Mesothelial cell of epicardium (in vitro differentiated cells): ENCODE measurements at places on chromosomes 1 and 21.

DNA sequence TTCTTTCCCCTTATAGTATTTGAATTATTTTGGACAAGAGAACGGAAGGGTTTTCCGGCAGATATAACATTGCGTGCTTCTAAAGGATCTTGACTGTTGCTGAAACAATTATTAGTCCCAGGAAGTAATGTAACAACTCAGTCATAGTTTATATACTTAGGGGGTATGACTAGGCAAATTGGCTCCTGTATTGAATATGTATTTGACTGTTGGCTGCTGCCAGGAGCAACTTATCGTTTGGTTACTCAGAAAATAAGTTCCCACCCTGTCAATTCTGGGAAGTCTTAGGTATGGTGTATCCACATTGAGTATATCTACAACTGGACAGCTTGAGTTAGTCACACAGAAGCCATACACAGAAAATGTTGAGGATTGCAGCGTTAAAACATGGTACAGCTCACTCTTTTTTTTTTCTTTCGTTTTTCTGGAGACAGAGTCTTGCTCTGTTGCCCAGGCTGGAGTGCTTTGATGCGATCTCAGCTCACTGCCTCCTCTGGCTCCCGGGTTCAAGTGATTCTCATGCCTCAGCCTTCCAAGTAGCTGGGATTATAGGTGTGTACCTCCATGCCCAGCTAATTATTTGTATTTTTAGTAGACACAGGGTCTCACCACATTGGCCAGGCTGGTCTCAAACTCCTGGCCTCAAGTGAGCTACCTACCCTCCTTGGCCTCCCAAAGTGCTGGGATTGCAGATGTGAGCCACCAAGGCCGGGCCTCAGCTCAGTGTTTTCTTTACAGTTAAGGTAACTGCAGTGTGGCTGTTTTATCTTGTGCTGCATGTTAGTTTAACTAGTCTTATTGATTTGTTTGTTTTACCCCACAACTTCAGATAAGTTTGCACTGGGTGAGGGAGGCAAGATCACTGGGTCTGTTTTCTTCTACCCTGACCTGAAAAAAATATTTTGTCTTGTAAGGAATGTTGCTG, 10.2 kb downstream of the SMAP2 start:
- no peak for DNase-seq

GRCh38 chr1:155529109-155529508, 33.5 kb downstream of the ASH1L start:
- DNase-seq = no peak

DNA sequence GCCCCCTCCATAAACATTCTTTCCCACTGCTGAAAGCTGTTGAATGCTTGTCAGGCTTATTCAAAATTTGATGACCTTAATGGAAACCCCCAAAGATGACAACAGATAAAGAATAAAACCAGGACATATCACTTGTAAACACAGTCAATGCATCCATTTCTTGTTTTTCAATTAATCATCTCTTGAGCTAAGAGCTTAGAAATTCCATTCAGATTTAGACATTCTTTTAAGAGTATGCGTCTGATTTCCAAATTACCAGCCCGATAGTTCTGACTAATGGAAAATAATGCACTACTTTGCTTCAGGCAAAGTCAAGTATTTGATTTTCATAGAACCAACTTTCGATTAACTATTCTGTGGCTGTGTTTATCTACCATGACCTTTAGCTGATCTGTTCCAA, 100.6 kb upstream of the RUNX1 start:
- no peak for DNase-seq

- no peak for DNase-seq
Measured at GRCh38 chr1:10639775-10640578, 156.5 kb downstream of the CASZ1 start.

DNA sequence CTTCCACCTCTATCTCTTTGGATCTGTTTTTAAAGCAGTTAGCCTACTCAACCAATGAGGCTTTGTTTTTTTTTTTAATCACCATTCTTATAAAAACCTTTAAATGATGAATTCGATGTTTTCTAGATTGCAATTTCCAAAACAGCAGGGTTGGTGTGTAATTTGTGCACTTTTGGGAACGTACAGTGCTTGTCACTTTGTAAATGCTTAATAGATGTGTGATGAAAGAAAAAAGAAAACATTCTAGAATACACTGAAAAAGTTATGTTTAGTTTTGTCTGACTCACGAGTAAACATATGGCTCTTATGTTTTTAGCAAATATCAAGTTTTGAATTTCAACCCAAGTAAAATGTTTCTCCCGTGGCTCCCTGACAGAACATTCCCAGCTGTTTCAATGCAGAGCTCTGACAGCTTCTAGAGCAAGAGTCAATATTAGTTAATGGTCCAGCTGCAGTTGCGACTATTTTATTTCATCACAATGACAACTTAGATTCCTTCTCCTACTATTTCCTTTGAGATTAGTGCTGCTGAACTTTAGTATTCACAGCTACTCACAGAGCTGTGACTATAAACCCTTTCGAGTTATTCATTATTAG, 362.5 kb upstream of the ADAMTS5 start:
- DNase-seq = no peak

DNA sequence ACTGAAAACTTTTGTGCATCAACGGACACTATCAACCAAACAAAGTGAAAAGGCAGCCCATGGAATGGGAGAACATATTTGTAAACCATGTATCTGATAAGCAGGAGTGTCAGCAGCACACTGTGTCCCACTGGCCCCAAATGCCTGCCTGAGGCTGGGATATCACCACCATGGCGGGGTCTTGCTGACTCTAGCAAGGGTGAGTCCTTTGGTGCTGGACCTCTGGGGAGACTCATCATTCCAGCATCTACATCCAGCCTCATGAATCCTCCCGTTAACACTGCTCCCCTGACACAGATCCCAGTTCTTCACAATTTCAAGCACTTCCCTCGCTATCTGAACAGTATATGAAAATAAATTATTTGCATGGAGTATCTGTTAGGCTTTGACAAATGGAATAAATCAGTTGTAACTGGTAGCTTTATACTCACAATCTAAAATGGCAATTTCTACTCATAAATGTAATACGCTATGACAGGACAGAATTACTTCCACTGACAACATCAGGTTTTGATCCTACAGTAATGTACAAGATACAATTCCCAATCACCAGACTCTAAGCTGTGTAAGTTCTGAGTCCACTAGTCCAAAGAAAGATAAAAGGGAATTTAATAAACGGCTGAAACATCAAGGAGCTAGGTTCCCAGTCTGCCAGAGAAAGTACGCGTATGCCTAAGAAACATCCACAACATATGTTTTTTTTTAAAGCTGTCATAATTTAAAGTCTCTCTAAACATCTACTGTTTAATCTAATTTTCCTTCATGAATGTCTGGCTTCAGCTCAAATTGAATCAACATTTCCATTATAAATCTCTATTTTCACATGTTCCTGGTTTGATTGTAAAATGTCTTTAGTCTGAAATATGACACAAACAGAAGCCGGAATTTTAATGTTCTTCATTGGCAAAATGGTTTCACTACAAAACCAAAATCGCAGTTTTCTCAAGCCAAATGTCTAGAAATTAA, 95.1 kb downstream of the SIPA1L2 start:
- no peak for DNase-seq

DNA sequence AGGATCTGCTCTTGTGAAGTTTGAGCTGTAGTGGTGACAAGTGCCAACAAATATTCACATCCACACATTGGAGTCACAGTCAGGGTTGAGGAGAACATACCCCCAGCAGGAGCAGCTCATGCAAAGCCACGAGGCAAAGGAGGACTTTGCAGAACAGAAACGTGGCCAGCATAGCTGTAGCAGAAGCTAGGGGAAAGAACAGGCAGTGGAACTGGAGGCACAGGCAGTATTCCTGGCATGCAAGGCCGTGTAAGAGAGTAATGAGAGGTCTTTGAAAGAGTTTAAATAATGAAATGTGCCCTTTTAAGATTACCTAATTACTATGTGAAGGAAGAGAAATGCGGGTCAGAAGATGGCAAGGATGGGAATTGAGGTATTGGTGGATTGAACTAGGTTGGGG, 40.9 kb upstream of the IKBKE start:
- no peak for DNase-seq

GRCh38 chr1:17292299-17293160, 15.5 kb upstream of the PADI4 start:
- DNase-seq = no peak

GRCh38 chr1:86990826-86991225, 76.4 kb downstream of the HS2ST1 start:
- DNase-seq = no peak
